ENCODE measurements at places on chromosomes 5 and 9.

DNA sequence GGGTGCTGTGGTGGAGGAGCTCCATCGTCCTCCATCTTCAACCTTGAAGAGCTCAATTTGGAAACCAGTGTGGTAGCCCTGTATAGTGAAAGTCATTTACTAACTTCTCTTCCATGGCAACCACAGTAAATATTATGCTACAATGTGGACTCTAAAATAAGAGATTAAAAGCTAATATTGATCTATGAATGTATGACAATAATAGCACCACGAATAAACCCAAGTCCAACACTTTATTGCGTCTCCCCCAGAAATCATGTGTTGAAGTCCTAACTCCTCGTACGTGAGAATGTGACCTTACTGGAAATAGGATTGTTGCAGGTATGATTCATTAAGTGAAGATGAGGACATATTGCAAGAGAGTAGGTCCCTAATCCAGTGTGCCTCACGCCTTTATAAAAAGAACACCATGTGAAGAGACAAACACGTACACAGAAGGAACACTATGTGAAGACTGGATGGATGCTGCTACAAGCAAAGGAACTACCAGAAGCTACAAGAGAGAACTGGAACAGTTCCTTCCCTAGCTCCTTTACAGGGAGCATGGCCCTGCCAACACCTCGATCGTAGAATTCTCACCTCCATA is 276.2 kb downstream of the PDE4D start:
- no peak for DNase-seq

DNA sequence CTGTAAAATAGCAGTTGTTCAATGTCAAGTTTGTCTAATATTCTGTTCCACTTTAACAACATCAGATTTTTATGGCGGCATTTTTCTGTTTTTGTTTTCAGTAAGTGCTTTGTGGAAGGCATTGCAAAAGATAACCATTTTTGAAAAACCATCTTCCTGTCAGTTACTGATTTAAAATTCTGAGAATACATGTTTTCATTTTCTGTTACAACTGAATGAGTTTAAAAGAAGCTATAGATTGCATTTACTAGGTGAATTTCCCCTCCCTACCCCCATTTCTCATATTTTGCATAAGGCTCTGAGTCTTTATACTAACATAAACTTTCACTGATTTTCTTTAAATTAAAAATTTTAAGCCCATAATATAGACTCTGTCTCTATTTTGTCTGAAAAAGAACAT is 4.6 kb upstream of the ERAP2 start:
- DNase-seq, result no peak

GRCh38 chr5:136020383-136021015 is 8.3 kb upstream of the TGFBI start:
- no peak for DNase-seq

DNA sequence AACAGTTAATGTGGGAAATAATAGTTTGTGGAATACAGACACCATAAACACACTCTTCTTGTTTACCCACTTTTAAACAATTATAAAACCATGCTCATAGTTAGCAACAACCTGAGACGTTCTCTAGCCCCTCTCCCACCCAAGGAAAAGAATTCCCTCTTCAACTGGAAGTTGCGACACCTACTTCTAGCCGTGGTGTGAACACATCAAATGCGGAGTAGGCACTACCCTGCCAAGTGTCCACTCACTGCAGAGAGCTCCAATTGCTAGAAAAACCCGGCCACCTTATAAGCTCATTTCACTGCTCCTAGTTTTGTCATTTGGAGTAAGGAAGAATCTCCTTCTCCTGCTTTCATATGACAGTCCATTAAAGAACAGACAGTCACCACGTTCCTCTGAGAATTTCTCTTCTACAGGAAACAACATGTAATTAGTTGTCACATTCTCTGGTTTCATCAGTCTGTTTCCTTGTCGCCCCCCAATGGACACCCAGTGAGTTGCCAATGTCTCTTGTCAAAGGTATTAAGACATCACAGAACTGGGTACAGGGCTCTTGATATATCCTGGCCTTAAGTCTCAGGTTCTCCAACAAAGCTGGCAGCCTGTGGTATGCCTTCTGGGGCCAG is 47.3 kb downstream of the PRLR start:
- peak; percentile 17 for DNase-seq

DNA sequence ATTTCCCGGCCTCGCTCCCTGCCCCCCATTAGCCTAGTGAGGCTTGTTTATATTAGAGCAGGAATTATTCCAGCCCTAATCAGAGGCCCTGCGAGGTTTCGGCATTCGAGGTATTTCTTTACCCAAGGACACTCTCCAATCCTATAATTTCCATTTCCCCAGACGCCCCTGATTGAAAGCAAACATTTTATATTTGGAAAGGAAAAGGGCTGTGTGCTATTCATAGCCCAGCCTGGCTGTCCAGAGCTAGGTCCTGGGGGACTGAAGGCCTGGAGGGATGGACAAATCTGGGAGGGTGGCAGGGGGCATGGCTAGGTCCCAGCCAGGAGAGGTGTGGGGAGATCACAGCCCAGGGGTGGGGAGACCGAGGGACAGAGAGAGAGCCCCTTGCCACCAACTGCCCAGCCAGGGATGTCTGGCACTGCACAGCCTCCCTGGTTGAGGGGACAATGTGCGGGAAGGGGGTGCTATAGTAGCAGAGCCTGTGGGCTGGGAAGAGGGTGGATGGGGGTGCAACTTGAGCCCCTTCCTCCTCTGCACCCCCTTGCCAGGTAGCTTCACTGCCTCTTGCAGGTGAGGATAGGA is 125.1 kb downstream of the BARX1 start:
- DNase-seq, result no peak

DNA sequence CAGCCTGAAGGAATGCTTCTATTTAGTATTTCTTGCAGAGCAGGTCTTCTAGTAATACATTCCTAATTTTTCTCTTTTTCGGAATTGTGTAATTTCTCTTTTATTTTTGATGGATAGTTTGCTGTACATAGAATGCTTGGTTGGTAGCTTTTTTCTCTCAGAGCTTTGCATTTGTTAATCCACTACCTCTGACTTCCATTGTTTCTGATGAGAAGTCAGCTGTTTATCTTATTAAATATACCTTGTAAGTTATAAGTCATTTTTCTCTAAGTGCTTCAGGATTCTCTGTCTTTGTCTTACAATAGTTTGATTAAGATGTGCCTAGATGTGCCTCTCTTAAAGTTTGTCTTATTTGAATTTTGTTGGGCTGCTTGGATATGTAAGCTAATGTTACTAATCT is 101.9 kb downstream of the HTR1A start:
- no peak for DNase-seq

DNA sequence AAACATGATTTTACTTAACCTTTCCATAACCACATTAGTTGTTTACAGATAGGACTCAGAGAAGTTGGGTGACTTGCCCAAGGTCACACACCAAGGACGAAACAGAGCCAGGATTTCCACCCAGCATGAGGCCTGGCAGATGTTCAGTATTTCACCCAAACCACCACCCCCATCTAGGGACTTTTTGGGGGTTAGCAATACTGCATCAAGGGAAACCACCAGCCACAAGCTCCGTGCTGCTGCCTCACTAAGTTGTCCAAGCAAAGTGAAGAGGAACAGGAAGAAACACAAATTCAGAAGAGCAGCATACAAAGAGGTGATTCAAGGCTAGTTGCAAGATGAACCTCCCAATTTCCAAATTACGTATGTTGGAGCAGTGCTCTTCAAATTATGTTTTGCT is 219.6 kb upstream of the RORB start:
- DNase-seq, result no peak

DNA sequence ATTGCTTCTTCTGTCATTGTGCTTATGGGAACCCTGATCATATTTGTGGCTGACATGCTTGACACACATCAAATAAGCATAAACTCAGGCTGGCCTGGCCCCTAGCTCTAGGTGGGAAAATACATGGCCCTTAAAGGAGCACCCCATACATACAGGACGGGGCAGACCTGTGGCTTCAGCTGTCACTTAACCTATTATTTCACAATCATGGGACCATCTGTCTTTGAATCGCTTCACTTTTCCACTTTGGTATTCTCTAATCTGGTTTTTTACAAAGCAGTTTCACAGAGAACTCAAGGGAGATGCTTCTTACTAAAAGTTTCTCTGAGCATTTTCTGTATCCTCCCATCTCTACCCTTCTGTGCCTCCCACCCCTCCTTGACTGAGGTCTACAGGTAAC is 34.6 kb upstream of the LRRTM2 start:
- no peak for DNase-seq

DNA sequence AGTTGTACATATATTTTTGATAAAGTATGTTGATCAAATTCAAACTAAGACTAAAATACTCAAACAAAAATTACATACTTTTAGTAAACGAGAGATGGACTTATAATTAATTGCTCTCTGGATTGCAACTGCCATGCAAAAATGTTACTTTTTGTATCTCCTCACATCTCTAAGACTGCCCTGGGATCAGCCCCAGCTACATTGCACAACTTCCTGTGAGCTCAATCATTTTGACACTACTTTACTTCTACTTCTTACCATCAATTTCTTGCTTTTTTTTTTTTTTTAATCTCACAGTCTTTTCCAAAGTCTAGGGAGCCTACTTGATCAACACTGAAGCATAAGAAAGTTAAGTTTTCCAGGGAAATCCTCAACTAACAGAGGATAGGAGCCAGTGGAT is 506.0 kb upstream of the CDH10 start:
- DNase-seq, result no peak

DNA sequence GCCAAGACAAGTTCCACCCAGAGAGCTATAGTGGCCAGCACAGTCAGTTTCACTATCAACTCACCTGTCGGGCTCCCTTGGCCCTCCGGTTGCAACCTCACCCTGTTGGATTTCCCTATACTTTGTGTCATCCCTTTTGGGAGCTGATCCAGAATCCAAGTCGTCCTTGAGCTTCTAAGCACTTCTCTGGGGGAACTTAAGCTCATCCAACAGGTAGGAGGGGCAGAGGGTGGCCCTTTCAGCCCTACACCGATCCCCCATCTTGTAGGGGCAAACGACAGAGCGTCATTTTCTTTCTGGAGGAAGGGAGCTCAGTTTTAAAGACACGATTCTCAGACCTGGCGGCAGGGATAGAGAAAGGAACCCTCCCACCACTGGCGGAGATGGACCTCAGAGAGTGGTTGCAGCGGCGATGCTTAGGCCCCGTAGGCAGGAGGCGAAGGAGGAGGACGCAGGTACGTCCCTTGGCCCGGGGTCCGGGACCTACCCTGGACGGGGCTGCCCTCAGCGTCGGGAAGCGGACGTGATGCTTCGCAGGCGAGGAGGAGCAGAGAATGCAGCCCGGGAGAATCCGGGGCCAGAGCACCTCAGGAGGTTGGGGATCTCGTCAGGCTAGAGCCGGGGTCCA is 519 bp downstream of the ZER1 start:
- no peak for DNase-seq

DNA sequence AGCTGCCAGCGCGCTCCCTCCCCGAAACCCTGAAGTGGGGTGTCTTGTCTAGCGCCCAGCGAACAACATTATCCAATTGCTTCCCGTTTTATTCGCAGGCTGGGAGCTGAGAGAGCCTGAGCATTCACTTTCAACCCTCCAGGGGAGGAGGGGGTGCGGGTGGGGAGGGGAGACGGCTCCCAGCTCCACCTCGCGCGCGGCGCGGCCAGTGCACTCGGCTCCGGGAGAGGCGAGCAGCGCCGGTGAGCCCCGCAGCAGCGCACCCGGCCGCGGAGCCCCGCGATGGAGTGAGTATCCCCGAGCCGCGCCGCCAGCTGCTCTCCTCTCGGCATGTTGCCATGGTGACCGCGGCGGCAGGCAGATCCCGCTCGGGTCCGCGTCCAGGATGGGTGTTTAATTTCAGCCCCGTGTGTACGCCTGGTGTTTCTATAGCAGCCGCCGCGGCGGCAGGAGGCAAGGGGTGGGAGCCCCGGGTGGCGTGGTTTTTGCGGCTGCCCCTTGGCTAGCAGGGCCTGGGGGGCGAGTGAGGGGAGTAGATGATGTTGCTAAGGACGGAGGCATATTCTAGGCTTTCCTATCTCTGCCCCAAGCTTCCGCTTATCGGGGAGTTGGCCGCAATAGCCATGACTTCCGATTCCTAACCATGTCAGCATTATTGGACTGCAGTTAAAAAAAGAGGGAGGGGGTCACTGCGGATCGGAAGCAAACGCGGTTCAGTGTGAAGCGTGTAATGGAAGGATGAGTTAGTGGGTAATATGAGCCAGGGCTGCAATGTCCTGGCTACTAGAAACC is 139.2 kb upstream of the PALM2AKAP2 start:
- peak; percentile 82 for DNase-seq

GRCh38 chr9:89501311-89501898 is 3.5 kb upstream of the SEMA4D start:
- no peak for DNase-seq

DNA sequence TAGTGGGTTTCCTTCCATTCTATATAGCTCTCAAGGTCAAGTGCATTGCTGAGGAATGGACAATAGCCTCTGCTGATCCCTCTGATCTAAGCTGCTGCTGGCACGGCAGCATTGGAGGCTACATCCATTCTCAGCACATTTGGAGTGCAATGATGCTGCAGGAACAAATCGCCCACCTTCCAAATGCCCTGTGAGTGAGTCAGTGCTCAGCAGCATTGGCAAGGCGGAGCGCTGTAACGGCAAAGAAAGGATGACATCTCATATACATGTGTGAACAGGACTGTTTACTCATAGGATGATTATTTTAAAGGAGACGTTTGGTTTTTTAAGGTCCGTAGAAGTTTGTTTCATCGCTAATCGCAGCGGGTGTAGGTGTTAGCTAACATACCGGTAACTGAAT is 408.7 kb downstream of the ARHGEF28 start:
- DNase-seq, result no peak

DNA sequence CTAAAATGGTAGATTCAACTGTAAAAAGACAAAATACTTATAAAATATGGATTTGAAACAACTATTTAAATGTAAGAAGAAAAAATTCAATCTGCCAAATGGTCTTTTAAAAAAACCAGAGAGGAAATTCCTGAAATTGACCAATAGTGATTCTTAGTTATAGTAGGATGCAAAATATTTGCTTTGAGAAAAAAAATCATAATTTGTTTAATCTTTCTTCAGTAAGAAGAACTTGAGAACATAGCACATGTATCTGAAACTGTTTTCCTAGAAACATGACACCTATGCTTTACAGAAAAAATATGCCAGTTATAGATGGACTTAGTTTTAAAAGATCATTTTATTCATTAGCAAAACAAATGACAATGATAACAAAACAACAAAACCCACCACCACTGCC is 186.9 kb upstream of the CD180 start:
- no peak for DNase-seq

DNA sequence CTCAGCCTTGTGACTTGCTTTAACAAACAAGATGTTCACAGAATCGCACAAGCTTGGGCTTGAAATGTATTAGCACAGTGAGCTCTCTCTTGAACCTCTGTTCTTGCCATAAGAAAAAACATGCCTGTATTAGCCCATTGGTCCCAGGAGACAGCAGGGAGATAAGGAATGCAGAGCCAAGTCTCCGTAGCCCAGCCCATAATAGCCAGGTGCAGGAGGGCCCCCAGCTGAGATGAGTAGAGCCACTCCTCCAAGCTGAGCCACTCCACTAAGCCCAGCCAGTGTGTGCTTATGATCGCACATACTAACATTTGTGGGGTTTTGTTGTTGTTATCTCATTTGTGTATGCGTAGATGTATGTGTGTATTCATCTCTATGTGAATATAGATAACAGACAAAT is 21.6 kb upstream of the SVEP1 start:
- no peak for DNase-seq

GRCh38 chr5:139090581-139090980 is 107.6 kb downstream of the SIL1 start:
- no peak for DNase-seq

- DNase-seq, result no peak
These were observed 9.1 kb upstream of the CTXN3 start for GRCh38 chr5:127639828-127640227.
